ENCODE measurements at places on chromosomes 16 and 17.

DNA sequence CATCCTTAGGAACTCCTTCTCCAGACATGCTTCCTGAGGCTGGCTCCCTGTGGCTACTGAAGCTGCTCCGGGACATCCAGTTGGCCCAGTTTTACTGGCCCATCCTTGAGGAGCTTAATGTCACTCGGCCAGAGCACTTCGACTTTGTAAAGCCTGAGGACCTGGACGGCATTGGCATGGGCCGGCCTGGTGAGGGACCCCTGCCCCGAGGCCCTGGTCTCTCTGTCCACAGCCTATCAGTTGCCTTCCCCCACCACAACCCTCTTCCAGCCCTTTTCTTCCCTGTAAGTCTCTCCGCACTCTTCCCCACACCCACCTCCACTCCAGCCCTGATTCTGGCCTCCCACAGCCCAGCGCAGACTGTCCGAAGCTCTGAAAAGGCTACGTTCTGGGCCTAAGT, 2.0 kb downstream of the TNK1 start:
- no peak for DNase-seq

GRCh38 chr16:61879306-61879705, 156.9 kb downstream of the CDH8 start:
- DNase-seq: no peak

GRCh38 chr17:4425398-4425797, 8.3 kb upstream of the SPNS3 start:
- no peak for DNase-seq

- DNase-seq: peak; percentile 91
Measured at GRCh38 chr16:66959704-66960161, 1.3 kb upstream of the CES3 start.

GRCh38 chr17:62706598-62707424, 79.3 kb downstream of the MRC2 start:
- no peak for DNase-seq

- no peak for DNase-seq
Measured at GRCh38 chr17:2033153-2033552, 3.2 kb downstream of the DPH1 start.

- DNase-seq: no peak
Measured at GRCh38 chr17:77640252-77640651, 318.3 kb upstream of the TNRC6C start.

DNA sequence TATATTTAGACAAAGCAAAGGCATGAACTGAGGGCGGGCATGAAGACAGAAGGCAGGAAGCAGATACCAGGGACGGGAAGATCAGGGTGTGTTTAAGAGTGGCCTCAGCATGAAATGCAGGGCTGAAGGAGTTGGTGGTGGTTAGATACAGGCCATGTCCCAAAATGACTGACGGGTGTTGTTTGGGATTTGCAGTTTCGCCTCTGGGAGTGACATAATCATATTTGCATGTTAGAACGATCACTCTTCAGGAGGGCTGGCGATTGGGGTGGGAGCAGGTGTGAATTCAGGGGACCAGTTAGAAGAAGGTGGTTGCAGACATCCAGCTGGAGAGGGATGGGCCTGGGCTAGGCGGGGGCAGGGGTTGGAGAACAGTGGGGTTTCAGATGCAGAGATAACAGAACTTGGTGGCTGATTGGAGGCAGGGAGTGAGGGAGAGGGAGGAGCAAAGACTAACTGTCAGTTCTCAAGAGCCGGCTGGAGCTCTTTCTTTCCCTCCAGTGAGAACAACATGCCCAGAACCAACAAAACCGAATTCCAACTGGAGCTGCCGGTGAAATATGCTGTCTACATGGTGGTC, 27.2 kb upstream of the ITGAX start:
- no peak for DNase-seq

- DNase-seq: no peak
Measured at GRCh38 chr16:53999841-54000240, 286.7 kb downstream of the IRX3 start.

GRCh38 chr17:17228521-17229279, 8.3 kb downstream of the FLCN start:
- no peak for DNase-seq

- DNase-seq: no peak
Measured at GRCh38 chr17:19415806-19416775, 5.1 kb downstream of the RNF112 start.

GRCh38 chr16:4064950-4065352, 51.3 kb downstream of the ADCY9 start:
- DNase-seq: no peak

GRCh38 chr17:78965491-78965924, 14.2 kb downstream of the LGALS3BP start:
- no peak for DNase-seq

- DNase-seq: peak; percentile 76
Measured at GRCh38 chr16:11175106-11175786, 80.8 kb downstream of the SOCS1 start.

DNA sequence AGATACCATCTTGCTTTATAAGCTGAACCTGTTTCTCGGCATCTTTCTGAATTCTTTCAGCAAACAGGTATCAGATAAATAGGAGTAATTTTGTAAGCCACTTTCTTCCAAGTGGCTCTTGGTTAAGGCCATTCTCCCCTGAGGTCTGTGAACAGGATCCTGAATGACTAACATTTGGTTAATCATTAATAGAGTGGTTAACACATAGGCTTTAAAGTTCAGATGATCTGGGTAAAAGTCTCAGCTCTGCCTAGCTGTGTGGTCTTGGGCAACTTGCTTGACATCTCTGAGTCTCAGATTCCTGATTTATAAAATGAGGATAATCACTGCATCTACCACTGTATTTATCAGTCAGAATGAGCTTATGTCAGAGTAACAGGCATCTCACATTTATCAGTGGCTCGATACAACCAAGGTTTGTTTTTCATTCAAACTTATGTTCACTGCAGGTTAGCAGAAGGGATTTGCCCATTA, 44.4 kb upstream of the ANKFN1 start:
- DNase-seq: no peak

- DNase-seq: no peak
Measured at GRCh38 chr16:4060009-4060408, 56.2 kb downstream of the ADCY9 start.

- no peak for DNase-seq
Measured at GRCh38 chr16:82061861-82062525, 26.9 kb downstream of the HSD17B2 start.

DNA sequence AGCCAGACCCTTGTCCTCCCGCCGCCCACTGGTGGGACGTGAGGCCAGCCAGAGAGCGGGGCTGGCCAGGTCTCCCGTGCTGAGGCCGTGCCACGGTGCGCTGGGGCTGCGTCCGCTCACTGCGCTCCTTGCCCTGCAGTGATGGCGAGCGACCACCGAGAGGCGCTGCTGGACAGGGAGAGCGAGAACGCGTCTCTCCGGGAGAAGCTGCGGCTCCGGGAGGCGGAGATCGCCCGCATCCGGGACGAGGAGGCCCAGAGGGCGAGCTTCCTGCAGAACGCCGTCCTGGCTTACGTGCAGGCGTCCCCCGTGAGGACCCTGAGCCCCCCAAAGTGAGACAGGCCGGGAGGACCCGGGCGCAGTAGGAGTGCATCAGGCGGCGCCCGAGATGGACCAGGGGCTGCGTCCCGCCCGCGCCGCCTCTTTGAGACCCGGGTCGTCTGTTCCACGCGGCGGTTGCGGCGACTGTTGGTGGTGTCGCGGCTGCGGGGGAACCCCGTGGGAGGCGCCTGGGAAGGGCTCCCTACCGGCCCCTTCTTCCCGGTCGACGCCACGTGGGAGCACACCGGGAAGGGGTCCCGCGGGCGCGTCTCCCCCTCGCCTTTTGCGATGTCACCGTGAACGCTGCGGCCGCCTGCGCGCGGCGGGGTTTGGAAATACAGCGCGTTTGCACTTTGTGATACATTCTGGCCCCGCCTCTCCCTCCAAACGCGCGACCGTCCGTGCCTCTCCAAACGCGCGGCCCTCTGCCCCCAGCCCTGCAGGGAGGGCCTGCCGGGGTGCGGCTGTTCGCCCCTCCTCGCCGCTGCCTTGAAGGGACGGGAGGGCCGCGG, 792 bp upstream of the RAC3 start:
- DNase-seq: peak; percentile 87

DNA sequence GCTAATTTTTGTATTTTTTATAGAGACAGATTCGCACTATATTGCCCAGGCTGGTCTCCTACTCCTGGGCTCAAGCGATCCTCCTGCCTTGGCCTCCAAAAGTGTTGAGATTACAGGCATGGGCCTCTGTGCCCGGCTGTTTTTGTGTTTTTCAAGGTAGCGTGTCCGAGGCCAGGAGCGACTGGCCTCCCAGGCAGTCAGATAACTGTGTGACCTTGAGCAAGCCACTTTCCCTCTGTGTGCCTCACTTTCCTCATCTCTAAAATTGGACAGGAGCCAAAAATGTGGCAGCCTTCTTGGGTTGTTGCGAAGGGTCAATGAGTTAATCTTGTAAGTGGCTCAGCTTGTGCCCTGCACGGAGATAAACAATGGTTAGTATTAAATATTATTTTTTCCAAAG, 2.4 kb downstream of the ABCC1 start:
- peak; percentile 13 for DNase-seq

DNA sequence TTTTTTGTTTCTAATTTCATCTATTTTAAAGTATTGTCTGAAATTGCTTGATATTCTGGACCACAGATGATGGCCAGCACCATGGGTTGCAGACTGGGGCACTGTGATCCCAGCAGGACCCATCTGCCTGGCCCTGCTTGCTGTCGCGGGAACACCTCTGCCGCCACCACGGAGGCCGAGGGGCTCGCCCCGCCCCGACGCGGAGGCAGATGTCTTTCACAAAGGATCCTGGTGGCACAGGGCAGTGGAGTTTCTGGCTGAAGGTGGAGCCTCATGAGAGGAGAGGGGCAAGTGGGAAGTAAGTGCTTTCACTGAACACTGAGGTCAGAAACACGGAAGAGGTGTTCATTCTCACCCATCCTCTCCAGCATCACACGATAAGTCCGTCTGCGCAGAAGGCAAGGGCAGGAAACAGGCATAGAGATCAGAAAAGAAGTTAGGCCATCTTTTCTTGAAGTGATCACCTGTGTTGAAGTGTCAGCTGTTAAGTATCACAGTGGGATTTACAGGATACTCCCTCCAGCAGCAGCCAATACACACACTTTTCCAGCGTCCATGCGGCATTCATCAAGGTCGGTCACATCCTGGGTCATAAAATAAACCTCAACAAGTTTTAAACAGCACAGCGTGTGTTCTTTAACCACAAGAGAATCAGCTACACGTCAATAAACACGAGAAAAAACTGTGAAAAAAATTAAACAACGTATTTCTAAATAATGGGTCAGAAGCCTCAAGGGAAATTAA, 194.5 kb downstream of the RPTOR start:
- no peak for DNase-seq

DNA sequence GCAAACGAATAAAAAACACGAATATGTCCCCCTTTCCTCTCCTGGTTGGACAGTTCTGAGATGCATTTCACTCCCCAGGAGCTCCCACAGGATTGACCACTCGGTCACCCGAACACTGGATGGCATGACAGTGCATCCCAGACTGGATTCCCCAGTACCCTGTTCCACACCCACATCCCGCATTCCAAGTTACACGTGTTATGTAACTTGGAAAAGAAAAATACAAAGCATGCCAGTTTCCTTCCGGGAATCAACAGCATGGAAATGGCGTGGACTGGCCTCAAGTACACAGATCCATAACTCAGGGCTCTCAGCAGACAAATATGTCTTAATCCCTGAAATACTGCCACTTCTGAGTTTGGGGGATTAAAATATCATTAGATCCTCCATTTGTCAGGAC, 12.6 kb upstream of the KLHL36 start:
- DNase-seq: no peak

GRCh38 chr16:88489163-88489741, 36.2 kb downstream of the ZFPM1 start:
- DNase-seq: no peak

GRCh38 chr17:17855976-17856375, 19.2 kb upstream of the SREBF1 start:
- no peak for DNase-seq

GRCh38 chr17:38885728-38886642, 16.1 kb downstream of the LASP1 start:
- DNase-seq: peak; percentile 48

- DNase-seq: no peak
Measured at GRCh38 chr16:25089351-25089750, 22.2 kb upstream of the LCMT1 start.

GRCh38 chr17:73770115-73770848, 126.0 kb upstream of the SDK2 start:
- peak; percentile 84 for DNase-seq

GRCh38 chr16:79449900-79450299, 150.6 kb downstream of the MAF start:
- DNase-seq: no peak

DNA sequence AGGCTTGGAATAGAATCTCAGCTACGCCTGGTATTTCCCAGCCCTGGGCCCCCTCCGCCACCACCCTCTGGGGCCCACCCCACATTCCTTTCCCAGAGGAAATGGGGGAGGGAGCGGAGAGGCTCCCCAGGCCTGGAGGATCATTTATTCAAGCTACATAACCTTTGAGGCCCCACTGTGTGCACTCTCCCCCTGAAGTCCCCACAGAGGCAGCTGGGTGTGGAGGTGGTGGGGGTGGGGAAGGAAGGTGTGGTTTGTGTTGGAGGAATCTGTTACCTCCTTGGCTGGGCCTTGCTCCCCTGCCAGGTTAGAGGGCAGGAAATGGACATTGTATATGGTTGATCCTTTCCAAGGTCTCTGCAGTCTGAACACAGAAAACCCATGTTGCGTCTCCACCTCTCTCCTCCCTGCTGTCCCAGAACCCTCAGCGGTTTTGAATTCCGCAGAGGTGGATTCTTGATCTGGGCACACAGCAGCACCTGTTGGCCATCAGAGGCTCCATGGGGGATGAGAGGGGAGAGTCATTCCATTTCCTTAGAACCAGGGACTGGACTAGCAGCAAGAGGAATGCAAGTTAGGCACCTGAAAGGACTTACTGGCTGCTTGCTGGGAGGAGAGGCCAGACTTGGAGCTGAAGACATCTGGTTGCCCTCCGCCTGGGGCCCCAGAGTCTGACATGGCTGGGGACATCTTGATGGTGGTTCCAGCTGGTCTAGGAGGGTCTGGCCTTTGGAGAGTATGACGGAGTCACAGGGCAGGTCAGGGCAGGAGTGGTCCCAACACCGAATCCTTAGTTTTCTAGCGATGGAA, 23.0 kb downstream of the ARHGAP23 start:
- no peak for DNase-seq

GRCh38 chr16:89256651-89257254, 39.2 kb downstream of the ZNF778 start:
- peak; percentile 46 for DNase-seq

DNA sequence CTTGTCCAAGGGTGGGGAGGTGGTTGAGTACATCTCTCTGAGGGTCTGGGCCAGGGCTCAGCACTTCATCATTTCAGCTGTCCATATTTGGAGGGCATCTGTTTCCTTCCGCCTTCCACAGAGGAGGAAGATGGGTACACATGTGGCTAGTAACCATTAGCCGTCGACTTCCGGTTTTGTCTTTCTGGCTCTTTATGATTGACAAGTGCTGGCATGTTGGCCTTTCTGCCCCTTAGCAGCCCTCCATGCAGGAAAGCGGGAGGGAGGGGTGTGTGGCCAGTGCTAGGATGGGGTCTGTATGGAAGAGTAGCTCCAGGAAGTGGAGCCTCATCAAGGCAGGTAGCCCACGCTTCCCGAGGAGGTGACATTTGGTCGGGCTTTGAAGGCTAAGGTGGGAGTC, 69.6 kb downstream of the RAI1 start:
- no peak for DNase-seq

Measured in posterior cingulate gyrus (tissue), 11 donors.